ENCODE measurements at places on chromosomes 13 and 19.

GRCh38 chr19:13337181-13337580 is 169.1 kb downstream of the CACNA1A start:
- no peak for DNase-seq

DNA sequence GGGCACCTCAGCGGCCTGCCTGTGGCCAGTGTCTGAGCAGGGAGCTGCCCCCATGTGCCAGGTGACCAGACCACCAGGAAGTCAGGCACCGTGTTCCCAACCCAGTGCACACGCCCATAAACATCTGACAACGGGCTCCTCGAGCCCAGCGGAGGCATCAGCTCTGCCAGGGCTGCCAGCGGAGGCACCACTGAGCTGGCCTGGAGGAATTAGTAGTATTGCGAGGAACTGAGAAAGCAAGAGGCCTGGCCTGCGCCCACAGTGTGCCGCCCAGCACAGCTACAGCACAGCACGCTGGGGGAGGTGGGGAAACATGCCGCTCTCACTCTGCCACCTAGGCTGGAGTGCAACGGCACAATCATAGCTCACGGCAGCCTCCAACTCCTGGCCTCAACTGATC is 44.6 kb downstream of the ANKRD27 start:
- DNase-seq: no peak

DNA sequence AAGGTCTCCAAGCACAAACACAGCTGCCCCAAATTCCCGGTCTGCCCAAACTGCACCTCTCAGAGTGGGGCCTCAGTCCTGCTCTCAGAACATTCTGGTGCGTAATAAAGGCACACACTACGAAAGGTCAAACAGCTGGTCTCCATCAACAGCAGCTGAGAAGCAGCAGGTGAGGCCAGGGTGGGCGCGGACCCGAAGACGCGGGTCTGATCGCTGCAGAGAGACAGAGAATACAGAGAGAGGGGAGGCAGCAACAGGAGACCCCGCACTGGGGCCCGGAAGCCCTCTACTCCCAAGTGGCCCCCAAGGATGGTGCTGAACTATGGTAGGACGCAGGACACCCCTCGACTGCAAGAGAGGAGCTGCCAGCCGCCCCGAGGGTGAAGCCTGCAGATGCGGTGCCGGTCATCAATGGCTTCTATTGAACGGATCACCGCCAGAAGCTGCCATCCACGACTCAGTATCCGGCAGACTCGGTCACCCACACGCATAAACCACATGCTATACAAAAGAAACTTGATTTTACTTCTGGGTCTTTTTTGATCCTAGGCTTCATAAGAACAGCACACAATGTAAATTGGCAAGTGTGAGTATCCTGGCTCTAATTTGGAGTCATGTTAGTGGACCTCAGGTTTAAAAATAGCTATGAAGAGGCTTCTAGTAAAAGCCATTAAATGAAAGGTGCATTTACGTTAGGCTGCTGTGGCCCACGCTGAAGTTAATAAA is 33.4 kb downstream of the STK24 start:
- no peak for DNase-seq

- DNase-seq: no peak
These were observed 7.5 kb downstream of the COG3 start for GRCh38 chr13:45472171-45472705.

DNA sequence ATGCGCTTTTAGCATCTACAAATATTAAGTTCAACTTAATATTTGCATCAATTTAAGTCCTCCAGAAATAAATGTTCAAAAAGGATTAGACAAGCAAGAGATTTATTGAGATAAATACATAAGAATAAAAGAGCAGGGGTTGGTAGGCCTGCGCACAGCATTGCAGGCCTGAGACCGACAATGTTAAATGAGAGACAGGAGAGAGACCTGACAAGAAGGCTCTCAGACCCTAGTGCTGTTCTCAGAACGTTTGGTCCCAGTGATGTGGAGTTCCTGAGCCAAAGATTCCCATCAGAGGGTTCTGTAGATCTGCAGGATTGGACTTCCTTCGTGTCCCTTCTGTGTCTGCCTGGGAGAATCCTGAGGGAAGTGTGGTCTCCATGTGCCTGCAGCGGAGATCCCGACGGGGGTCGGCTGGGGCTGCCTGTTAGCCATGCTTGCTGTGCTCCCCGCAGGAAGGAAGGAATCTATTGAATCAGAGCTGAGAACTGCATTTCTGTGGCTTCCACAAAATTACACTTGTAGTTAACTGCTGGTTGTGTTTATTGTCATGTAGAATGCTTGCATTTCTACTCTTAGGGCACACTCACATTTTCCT is 369.9 kb upstream of the SLC10A2 start:
- no peak for DNase-seq

DNA sequence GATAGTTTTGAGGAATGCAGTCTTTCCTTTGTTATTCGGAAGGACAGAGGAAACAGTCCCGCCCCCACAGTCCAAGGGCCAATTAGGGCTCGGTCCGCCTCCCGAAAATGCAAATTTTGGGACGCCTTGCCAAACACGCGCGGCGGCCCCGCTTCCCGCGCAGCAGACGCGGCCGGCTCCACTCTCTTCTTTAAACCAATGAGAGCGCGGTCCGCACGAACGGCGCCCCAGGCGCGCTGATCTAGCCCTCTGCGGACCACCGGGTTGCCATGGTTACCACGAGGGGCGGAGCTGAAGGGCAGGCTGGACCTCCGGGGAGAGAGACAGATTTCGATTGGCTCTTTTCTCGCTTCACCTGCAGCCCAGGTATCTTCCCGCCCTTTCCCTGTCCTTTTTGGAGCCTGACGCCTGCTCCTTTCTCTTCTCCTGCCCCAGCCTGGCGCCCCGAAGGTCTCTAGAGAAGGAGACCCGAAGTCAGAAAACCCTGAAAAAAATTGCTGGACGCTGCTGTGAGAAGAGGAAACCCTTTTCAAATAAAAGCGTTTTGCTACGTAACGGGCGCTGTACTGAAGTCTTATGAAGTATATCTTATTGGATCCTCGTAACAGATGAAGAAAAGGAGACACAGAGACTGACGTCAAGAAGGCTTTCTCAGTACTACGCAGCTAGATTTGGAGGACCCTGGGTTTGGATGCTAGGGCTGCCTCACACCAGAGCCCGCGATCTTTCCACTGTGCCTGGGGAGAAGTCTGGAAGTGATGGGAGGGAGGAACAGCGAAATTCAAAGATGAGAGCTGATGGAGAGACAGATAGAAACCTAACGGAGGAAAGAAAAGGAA is 2.0 kb downstream of the PTH2 start:
- DNase-seq: no peak

DNA sequence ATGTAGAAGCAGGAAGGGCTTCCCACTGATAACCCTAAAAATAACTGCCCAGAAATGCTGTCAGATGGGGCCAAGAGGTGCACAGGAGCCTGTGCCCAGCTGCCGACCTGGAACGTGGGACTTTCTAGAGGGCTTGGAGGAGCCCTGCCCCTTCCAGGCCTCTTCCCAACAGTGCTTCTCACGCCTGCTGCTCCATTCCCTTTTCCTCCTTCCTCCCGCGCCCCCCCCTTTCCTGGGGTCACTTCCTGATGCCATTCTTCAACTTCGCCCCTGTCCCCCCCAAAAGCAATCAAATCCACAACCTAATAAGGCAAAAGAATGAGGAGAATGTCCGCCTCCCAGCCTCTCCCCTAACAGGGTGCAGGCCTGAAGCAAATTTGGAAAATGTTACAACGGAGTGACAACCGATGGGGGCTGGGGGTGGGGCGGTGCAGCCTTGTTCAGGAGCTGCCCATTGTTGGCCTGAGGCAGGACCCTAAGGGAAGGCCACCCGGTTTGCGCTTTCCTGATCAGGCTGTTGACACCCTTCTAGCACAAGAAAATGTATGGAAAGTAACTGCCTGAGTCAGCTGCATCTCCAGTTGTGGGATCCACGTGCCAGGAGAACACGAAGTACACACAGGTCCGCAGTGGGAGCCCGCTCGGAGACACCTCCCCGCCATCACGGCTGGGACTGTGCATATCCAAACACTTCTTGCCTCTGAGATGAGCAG is 18.7 kb downstream of the ACTN4 start:
- DNase-seq: no peak

- no peak for DNase-seq
These were observed 1690.0 kb downstream of the PCDH9 start for GRCh38 chr13:65540175-65540574.

GRCh38 chr13:48078251-48078656 is 16.6 kb downstream of the MED4 start:
- DNase-seq: no peak

DNA sequence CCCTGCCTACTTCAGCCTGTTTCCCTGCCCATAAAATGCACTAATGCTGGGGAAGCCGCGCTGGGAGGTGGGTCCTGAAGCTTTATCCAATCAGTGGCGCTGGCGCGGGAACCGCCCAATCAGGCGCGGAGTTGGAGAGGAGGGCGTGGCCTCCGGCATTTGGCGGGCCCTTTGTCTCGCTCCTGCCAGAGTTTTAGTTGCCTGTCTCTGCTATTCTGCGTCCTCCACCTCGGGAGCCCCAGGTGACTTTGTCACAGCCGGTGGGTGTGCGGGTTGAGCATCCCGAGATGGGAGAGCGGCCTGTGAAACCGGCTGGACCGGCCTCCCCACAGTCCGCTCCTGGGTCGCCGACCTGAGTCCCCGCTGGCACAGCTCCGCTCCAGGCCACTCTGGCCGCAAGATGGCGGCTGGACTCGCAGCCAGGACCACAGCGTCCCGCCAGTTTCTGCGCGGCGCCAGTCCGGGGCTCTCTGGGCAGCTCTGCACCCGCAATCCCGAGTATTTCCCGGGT is 30.7 kb upstream of the ZNF429 start:
- peak; percentile 64 for DNase-seq

DNA sequence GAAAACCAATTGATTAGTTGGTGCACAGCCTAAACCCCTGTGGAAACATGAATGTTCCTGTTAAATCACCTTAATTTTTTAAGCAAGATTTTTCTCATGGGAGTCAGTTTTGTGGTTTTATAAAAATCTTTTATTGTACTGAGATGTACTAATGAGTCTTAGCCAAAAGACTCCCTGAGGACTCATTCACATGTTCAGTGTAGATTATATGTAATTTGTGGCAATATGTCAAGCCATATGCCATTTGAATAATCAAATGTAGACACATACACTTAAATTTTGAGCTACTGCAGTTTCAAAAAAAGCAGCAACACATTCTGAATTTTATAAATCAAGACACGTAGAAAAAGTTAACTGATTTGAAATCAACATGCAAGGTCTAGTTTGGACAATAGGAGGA is 395.2 kb downstream of the MYO16 start:
- DNase-seq: no peak

GRCh38 chr19:41787055-41787454 is 9.3 kb upstream of the CEACAM3 start:
- DNase-seq: no peak

Data from stimulated activated CD4-positive, alpha-beta T cell treated with anti-CD3 and anti-CD28 coated beads, Interleukin-1b, Interleukin-23, amount 100 ng/mL, for 1 hour (primary cell).